Posterior cingulate gyrus (tissue), 11 donors: ENCODE measurements at places on chromosomes 4 and X.
A peak's percentile ranks its signal among the peaks of the same experiment; 100 is the strongest.

GRCh38 chrX:77003956-77004355 lies 443.2 kb upstream of the FGF16 start:
- DNase-seq: no peak

DNA sequence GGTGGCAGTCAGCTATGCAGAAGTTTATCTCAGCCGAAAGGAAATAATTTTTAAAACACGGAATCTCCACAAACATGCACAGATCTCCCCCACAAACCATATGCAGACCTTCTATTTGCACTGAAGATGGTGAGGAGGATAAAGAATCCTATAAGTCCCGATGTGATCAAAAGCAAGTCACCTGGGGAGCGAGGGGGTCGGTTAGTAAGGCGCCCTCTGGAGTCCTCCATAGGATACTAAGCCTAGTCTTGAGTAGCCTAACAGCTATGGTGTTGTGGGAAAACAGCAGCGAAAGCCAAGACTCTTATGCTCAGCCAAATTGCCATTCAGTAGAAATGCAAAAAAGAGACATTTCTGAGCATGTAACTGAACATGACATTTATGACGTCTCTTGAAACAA lies 210.9 kb downstream of the FRMPD4 start:
- DNase-seq: no peak

GRCh38 chrX:118116713-118117550 lies at the start of gene KLHL13:
TSS of gene KLHL13 (minus strand) at chrX:118116810. CDS start at chrX:118028473, 88,337 bp downstream.
- peak; percentile 81 for DNase-seq

DNA sequence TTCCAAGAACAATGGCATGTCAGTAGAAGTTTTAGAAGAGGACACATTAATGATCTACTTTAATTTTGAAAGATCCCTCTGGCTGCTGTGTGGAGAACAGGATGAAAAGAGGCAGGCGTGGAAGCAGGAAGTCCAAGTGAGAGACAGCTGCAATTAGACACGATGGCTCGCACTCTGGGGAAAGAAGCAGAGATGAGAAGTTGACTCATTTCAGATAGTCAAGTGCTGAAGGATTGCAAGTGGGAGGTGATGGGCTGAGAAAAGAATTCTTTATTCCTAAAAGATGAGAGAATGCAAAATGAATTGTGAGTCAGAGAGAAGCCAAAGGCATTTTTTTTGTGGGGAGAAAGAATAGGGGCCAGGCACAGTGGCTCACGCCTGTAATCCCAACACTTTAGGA lies 16.5 kb downstream of the RXFP1 start:
- no peak for DNase-seq

DNA sequence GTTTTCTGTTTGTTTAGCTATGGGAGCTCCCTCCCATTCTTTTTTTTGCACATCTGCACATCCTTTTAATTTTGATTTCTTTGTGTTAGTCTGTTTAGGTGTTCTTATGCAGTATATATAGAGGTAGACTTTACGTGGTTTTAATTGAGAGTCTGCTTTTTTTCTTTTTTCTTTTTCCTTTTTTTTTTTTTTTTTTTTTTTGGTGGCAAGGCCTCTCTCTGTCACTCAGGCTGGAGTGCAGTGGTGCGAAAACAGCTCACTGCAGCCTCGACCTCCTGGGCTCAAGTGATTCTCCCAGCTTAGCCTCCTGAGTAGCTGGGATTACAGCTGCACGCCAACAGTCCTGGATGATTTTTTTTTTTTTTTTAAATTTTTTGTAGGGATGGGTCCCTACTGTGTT lies 68.2 kb downstream of the FAM193A start:
- DNase-seq: no peak

DNA sequence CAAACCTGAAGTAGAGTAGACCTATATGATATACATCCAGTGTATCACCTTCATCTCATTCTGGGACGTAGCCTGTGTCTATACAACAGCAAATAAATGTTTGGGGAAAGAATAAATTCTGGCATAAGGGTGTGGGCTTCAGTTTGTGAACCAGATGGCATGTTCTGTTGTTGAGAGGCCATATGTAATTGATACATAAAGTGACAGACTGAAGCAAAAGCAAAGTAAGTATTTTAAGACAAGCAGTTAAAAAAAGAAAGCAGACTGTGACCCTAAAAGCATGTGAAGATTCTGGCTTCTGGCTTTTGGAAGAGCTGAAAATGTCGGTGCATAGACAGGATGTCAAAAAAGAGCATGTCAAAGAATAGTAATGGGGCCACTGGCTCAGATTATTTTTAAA lies 22.9 kb downstream of the MID2 start:
- no peak for DNase-seq

GRCh38 chr4:93839704-93840103 lies 11.2 kb downstream of the ATOH1 start:
- DNase-seq: no peak

DNA sequence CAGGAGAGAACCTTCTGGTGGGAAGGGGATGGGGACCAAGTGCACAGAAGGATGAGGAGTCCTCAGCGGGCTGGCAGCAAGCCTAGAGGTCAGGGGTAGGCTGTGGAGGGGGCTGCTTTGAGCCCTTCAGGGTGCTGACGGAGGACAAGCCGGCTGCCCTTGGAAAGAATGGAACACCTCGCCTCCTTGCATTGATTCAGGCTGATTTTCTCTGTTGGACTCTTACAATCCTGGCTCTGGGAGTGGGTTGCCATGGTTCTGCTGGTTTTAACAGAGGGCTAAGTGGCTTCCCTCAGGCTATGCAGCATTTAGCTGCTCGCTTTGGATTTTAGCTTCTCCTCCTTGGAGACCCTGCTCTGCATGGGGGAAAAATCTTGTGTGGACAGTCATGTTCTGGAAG lies 49.4 kb upstream of the CHRNA9 start:
- DNase-seq: no peak

DNA sequence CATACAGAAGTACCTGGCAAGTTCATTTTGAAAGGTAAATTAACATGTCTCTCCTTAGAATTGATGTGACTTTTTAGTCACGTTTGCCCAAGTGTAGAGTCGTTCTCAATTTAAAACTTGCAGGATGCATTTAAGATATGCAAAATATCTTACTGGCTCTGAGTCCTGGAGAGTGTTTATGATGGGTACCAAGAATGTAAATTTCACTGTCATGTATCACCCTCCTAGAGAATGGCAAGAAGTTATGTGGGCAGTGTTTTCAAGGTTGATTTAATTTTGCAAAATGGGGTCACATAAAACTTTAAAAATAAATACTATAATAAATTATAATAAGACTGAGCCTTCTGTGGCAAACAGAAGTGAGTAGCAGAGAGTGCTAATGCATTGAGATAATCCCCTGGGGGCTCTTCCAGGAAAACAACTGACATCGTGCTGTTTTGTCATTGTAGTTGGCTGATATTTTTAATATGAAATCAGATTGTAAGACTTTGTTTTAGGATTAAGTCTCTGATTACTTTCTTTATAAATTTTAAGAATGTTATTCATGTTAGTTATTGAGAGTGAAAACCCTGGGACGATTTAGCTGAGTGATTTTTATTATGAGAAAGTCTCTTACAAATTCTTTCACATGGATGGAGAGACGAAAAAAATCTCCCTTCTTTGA lies 103.0 kb downstream of the AFF1 start:
- DNase-seq: no peak

DNA sequence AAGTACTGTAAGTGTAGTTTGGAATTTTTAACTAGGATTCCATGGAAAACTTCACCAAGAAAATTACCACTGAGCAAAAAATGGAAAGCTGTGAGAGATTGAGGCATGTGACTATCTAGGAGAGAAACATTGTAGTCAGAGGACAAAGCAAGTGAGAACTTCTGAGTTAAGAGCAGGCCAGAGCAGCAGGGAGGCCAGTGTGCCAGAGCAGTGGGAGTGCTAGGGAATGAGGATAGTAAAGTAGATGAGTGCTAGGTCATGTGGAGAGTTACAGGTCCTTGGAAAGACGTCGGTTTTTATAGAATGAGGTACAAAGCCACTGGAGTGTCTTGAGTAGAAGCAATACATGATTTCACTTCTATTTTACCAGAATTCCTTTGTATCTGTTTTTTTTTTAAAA lies 52.7 kb upstream of the FAT4 start:
- DNase-seq: no peak

- DNase-seq: peak; percentile 4
Measured at GRCh38 chr4:7416745-7417432, 17.8 kb downstream of the PSAPL1 start.

DNA sequence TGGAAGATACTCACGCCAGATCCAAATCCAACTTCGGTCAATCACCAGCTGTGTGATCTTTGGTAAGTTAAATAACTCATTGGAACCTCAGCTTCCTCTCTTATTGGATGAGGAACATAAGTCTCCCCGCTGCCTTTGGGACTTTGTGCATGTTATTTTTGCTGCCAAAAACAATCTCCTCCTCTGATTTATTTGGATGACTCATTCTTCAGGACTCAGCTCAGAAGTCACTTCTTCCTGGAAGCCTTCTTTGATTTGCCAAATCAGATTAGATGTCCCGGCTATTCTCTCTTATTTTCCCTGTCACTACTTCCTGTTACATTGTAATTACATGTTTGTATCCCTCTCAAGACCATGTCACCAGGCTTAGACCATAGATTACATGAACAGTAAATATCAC lies 138.0 kb upstream of the BOD1L1 start:
- no peak for DNase-seq

DNA sequence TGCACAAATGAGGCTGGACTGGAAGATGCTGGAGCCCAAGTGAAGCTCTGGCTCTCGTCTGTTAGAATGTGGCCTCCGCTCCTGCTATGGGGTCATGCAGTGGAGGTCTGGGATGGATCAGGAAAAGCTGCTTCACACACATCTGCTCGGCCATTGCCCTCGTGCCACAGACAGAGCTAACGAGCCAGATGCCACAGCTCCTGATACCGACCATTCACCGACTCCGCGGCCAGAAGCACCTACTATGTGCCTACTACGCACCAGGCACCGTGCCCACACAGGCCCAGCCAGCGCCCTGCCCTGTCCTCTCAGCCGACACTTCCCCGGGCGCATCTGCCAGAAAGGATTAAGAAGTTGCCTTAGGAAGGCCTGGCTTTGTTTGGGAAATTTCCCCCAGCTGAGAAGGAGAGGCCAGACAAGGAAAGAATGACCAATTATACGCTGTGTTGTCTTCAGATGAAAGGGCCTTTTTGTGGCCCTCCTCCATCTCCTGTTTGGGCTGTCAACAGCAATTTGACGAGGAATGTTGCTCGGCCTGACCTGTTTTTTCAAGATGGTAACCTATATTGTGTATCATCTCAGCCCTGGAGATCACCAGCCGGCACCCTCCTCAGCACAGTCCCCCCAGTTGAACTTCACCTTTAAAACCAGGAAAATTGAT lies 34.3 kb downstream of the HMX1 start:
- DNase-seq: no peak

- no peak for DNase-seq
Measured at GRCh38 chrX:136814847-136815750, 34.4 kb upstream of the ARHGEF6 start.

DNA sequence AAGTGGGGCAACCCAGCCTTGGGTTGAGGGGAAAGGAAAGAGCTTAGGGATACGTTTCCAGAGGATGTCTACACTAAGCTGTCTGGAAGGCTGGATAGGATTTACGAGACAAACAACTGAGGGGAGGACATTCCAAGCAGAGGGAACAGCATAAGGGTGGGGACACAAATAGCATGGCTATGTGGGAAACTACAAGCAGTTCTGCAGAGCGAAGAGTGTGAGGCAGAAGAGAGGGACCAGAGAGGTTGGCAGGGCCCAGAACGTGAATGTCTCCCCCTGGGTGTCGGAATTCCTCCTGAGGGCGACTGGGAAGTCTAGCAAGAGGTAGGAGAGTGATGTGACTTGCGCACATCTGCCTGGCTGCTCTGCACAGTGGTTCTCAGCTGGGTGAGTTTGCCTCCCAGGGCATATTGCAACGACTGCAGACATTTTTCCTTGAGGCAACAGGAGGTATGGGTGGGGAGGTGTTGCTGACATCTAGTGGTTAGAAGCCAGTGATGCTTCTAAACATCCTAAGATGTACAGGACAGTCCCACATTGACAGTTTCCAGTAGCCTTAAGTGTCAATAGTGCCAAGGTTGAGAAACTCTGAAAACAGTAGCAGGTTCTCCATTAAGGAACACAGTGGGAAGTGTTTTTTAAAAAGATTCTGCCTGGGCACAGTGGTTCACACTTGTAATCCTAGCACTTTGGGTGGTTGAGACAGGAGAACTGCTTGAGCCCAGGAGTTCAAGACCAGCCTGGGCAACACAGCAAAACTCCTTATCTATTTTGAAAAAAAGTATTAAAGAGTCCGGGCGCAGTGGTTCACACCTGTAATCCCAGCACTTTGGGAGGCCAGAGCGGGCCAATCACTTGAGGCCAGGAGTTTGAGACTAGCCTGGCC lies 9.2 kb downstream of the NDUFA1 start:
- DNase-seq: peak; percentile 7

- no peak for DNase-seq
Measured at GRCh38 chrX:41616935-41617334, 71.8 kb upstream of the GPR34 start.

GRCh38 chr4:159355466-159355865 lies 252.6 kb downstream of the RAPGEF2 start:
- DNase-seq: no peak

- no peak for DNase-seq
Measured at GRCh38 chr4:149638073-149638472, 177.6 kb downstream of the IQCM start.

GRCh38 chrX:48475296-48475695 lies 703 bp upstream of the FTSJ1 start:
- no peak for DNase-seq

DNA sequence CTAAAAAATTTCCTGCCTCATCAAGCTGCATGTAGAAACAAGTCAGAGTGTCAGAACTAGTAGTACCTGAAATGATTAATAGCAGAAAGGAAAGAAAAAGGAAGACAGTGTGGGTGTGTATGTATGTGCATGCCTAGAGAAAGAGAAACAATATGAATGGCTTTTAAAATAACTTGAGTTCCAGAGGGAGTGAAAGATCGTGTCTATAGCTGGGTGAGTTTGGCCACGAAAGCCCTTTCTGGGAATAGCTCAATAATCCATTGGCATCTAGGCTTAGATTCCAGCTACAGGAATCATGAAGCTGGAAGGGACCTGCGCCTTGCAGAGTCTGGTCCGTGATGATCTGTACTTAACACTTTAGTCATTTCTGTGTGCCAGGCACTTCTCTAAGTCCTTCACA lies 195.6 kb downstream of the RAPGEF2 start:
- no peak for DNase-seq

DNA sequence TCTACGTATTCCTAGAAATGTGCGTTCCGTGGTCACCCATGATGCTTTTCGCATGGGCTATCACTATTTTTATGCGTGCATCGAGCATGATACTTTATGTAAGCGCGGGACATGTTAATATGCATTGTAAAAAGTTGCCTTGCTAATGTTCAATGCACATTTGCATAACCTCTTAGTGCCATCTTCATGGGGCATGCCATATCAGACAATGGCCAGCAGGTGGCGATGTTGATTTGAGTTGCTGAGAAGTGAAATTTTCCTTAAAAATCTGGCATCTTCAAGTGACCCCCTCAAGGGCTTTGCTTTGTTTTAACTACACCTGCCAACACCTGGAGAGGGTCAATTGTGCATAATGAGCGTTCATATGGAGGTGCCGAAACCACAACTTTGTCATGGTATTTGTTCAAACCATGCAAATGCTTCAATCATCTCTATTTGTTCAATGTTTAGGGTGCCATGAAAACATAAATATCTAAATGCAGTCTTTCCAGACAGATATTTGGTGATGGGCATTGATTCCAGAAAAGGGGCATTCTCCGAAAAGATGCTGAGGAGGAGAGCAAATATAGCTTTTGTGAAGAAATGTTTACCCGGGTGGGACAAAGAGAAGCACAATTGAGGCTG lies 833.9 kb upstream of the PRKX start:
- peak; percentile 90 for DNase-seq
